ENCODE measurements at places on chromosomes 1 and 21.

DNA sequence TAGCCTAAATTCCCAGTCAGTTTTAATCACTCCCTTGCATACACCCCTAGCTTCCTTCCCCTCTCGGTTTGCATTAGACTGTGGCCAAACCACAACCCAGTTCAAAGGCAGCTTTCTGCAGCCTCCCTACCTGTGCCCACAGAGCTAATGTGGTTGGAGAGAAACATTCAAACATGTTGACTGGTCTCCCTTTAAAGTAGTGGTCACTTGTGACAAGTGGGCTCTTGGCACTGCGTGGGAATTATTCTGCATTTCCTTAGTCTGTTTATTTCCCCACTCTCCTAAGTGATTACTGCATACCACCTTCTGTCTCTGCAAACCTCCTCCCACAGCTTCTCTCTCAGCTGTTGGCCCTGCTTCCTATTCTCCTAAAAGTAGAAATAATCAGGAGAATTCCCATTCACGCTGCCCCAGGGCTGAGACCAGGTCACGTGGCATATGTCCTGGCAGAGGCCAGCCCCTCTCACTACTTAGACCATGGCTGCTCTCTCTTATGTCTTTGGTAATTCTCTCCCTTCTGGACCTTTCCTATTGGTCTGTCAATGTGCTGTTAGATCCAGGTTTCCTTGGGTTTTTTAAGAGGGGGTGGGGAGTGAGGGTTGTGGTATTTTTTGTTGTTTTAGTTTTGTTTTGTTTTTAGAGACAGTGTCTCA lies 38.4 kb upstream of the CD101 start:
- DNase-seq = no peak

DNA sequence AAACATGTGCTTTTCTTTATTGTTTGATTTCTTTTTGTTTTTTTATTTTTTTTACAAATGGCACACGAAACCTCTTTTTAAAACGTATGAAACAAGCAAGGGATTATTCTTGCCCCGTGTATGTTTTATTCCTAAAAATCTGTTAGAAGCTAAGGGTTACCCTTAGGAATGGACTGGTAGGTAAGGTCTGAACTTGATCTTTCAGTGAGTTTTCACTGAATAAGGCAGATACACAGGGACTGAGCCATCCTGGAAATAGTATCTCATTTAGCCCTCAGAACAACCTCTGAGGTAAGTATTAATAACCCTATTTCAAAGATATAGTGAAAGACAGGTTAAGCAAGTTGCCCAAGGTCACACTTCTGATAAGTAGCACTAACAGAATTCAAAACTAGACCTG lies 6.0 kb downstream of the CD53 start:
- DNase-seq = no peak

- no peak for DNase-seq
Measured at GRCh38 chr1:171263901-171264300, 15.6 kb downstream of the FMO1 start.

- DNase-seq = no peak
Measured at GRCh38 chr21:45364468-45365185, 40.3 kb upstream of the COL18A1 start.

- DNase-seq = no peak
Measured at GRCh38 chr1:148161053-148161901, 9.2 kb upstream of the NBPF11 start.

- DNase-seq = peak; percentile 56
Measured at GRCh38 chr1:178093494-178093950, 382 bp upstream of the RASAL2 start.

DNA sequence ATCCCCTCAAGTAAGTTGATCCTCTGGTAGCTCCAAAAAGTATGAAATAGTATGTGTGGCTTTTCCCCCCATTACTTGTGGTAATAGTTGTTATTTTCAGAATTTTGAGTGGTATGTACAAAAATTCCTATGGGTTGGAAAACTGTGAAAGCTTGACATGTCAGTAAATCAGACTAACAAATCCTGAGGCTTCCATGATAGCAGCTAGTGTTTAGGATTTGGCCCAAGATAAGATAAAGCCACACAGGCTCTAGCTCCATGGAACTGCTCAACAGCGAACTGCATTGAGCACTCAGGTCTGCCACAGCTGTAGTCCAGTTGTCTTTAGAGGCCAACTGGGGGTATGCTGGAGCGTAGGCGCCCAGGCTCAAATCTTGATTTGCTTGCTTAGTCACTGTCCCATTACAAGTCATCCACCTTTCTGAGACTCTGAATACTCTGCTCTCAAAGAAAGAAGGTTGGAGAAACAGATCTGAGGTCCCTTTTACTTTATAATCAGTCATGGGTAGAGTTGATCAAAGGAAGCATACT lies 28.7 kb downstream of the ATP1A1 start:
- no peak for DNase-seq

DNA sequence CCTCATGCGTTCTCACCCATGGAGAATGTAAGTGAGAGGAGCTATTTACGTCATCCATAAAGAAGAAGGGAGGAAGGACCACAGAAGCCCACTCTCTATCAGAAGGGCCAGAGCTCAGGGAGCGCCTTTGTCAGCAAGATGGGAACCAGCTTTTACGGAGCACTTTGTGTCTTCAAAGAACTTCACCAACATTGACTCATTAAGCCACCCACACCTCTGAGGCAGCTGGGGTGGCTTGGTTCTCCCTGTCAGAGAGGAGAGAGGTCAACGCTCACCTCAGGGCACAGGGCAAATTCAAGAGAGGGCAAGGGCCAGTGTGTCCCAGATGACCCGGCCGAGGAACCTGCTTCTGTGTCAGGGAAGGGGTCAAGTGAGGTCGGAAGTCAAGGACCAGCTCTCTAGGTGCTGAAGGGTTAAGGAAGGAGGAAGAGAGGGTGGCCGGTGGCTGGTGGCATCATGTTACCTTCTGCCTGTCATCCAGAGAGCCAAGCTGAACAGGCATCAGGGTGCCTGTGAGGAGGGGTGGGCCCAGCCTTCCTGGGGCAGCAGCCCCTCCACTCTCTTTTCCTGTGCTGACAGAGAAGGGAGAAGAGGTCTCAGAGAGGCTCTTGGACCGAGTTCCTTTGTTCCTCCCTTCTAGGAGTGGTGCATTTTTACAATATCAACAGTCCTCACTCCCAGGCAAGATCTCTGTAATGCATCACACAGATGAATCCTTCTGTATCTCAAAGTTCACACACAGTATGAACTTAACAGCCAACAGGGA lies 109.0 kb downstream of the ETS2 start:
- no peak for DNase-seq

DNA sequence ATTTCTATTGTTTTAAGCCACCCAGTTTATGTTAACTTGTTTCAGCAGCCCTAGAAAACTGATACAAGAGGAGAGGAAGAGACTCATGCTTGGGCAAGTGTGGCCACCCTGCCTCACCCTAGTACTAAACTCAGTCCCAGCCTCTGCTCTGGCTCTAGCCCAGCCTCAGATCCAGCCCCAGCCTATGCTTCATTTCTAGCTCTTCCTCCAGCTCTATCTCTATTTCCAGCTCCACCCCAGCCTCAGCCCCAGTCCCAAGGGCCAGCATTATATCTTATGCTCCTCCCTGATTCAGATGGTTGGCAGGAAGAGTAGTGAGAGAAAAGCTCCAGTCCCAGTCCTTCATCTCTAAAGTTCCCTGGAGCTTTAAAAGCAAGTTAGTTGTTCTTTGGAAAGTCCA lies 535.5 kb downstream of the PTPRC start:
- no peak for DNase-seq

GRCh38 chr1:230898748-230899147 lies 30.4 kb upstream of the C1orf198 start:
- DNase-seq = no peak

- no peak for DNase-seq
Measured at GRCh38 chr1:234697015-234697414, 87.0 kb upstream of the IRF2BP2 start.

DNA sequence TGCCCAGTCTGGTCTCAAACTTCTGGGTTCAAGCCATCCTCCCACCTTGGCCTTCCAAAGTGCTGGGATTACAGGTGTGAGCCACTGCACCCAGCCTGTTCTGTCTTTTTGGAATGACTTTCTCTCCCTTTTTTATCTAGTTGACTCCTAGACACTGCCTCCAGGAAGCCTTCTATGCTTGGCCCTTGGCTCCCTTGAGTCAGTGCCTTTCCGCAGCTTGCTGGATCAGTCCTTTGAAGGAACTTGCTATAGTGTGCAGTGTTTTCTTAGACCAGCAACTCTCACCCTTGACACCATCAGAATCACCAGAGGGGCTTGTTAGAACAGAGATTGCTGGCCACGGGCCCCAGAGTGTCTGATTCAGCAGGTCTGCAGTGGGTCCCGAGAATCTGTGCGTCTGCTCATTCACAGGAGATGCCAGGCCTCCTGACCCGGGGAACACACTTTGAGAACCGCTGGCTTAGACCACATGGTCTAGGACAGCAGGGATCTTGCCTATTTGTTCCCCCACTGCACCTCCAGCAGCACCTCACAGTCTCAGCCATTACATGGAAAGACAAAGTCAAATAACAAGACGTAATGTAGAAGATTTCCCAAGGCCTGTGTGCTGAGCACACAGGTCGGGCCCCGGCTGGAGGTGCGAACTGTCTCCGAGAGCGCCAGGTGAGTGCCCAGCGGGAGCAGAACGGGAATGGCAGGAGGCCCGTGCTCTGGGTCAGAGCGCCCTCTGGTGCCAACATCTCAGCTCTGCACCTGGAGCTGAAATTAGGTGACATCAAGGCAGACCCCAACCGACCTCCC lies 27.4 kb upstream of the CTPS1 start:
- peak; percentile 60 for DNase-seq

DNA sequence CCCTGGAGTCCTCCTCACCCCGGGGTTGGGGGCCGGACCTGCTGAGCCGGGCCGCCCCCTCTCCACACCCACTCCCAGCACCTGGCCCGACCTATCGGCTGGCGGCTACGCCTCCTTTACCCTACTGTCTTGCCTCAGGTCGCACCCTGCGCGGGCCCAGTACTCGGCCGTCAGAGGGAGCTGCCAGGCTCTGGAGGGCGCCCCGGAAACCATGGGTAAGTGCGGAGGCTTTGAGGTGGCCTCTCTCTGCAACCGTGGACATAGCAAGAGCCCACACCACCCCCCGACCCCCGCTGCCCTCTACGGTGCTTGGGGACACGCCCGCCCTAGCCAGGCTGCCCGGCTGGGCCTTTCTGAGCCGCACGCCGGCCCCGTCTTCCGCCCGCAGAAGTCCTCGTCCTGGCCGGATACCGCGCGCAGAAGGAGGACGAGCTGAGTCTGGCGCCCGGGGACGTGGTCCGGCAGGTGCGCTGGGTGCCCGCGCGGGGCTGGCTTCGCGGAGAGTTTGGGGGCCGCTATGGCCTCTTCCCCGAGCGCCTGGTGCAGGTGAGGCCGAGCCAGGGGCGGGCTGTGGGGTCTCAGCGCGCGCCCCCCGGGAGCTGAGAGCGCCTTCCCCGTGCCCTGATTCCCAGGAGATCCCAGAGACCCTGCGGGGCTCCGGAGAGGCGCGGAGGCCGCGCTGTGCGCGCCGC lies at the start of gene SH3D21:
SH3D21 (plus strand) TSS at position 159 of the 692 bp plus-strand sequence; CDS start at position 212, 53 bp downstream.
- DNase-seq = peak; percentile 64

- no peak for DNase-seq
Measured at GRCh38 chr1:152967201-152967600, 3.2 kb upstream of the SPRR4 start.

DNA sequence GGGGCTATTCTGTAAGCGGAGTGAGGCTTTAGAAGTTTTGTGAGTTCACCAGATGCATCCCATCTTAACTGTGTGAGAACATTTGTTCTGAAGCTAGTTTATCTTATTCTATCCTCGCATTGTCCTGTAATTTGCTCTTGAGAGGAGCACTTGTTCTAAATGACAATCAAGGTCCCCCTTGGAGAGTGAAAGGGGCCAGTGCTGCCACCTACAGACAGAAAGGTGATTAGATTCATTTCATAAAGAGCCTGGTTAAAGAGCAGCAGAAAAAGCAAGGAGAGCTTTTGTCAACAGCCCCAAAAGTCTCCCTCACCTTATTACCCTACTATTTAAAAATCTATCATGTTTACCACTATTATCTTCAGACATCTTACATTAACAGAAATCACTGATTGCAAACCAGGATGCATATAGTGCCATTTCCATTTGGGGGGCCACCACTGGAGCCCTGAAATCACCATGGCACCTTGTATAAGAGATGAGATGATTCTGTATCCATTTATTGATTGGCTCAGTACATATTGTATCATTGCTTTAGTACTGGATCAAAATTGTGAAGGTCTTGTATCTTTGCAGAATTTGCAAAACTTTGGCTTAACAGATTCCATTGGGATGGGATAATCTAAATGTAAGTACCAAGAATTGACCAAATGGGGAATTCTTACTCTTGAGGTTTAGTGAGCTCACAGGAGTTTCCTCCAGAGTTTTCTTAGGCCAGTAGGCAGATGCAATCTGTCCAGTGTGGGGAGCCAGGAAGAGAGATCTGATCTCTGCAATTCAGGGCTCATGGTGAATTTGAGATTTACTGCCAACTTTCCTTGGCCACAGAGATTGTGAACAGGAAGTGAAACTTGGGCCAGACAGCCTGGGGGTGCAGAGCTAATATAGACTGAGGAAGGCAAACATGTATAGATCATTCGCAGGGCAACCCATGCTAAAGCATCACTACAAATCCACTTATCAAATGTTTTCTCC lies 64.3 kb upstream of the TRABD2B start:
- DNase-seq = peak; percentile 7

GRCh38 chr1:246029616-246030015 lies 477.5 kb downstream of the SMYD3 start:
- DNase-seq = no peak

GRCh38 chr1:174072581-174072980 lies 50.4 kb upstream of the RC3H1 start:
- no peak for DNase-seq

GRCh38 chr21:41583274-41583790 lies 75.4 kb upstream of the TMPRSS2 start:
- no peak for DNase-seq

- DNase-seq = no peak
Measured at GRCh38 chr1:185325413-185325812, 8.4 kb upstream of the IVNS1ABP start.

GRCh38 chr1:238469146-238469631 lies 578.5 kb upstream of the ZP4 start:
- DNase-seq = no peak

DNA sequence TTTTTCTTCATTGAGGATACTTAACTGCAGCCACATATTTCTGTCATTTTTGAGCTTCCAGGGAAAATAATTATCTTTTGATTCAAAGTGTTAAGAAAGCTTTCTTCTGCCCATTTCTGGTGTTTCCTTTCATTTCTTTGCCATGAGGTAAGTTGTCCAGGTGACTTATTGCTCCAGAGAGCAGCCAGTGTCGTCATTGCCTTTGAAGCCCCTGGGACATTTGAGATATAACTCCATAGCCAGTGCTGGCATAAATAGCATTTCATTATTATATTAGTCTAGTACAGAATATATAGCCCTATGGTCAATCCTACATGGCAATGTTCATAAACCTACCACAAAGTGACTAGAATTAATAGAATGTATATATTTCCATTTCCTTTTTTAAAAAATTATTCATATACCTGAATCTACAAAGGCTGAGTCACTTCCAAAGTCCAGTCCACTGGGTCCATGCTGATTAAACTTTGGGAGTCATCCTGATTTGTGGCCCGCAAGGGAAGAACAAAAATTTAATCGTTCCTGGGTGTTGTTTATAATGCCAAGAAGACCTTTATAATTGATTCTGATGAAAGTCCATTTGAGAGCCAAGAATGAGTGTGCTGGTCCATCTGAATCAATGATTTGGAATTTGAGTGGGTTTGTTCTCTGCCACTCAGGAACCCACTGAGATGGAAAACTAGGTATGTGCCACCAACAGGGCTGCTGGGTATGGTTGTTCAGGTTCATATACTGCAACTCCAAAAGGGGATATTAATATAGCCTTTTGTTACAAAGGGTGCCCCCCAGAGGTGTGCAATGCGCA lies 221.8 kb upstream of the PLXNA2 start:
- DNase-seq = no peak

Data from activated naive CD8-positive, alpha-beta T cell treated with anti-CD3 and anti-CD28 coated beads for 36 hours (primary cell).